ENCODE measurements at places on chromosomes 7 and 10. TPM values are rescaled to one million over a fixed set of nuclear protein-coding genes. Genes with fewer than 3 reads are reported as not detected.

- H3K4me1 ChIP-seq: no peaks in the 10 kb centered on the region
- DNase-seq: peak; percentile 94
- H3K27ac ChIP-seq: no peak overlapping the region
- no peaks in the 10 kb centered on the region for H3K36me3 ChIP-seq
- H3K27me3 ChIP-seq: no peaks in the 10 kb centered on the region
These were observed 104.4 kb upstream of the FGFR2 start for GRCh38 chr10:121702351-121703320.

- H3K27me3 ChIP-seq: no peaks in the 10 kb centered on the region
- no peak overlapping the region for H3K4me3 ChIP-seq
- DNase-seq: no peak
- no peaks in the 10 kb centered on the region for H3K4me1 ChIP-seq
- no peaks in the 10 kb centered on the region for H3K36me3 ChIP-seq
These were observed 421.3 kb downstream of the GFRA1 start for GRCh38 chr10:115851695-115852094.

- H3K36me3 ChIP-seq: no peaks in the 10 kb centered on the region
- peak overlapping the region; percentile 82 for H3K4me3 ChIP-seq
- peak overlapping the region; percentile 90 for H3K27ac ChIP-seq
- DNase-seq: no peak
- H3K27me3 ChIP-seq: no peaks in the 10 kb centered on the region
These were observed 1.7 kb downstream of the TES start for GRCh38 chr7:116211913-116212596.

- H3K27me3 ChIP-seq: peaks cover 11% of the 10 kb centered on the region
- H3K36me3 ChIP-seq: no peaks in the 10 kb centered on the region
- no peak for DNase-seq
- no peak overlapping the region for H3K4me3 ChIP-seq
- no peaks in the 10 kb centered on the region for H3K4me1 ChIP-seq
These were observed 11.3 kb upstream of the SMO start for GRCh38 chr7:129176916-129177710.

- no peak overlapping the region for H3K4me3 ChIP-seq
- H3K27me3 ChIP-seq: no peaks in the 10 kb centered on the region
- no peak overlapping the region for H3K27ac ChIP-seq
- H3K36me3 ChIP-seq: no peaks in the 10 kb centered on the region
- peaks cover 8% of the 10 kb centered on the region for H3K4me1 ChIP-seq
- peak; percentile 51 for DNase-seq
These were observed 10.5 kb downstream of the SKAP2 start for GRCh38 chr7:26853788-26854393.

GRCh38 chr7:139753693-139754111 is 24.1 kb downstream of the HIPK2 start:
- no peak for DNase-seq
- no peaks in the 10 kb centered on the region for H3K27me3 ChIP-seq
- no peak overlapping the region for H3K27ac ChIP-seq
- peaks cover 4% of the 10 kb centered on the region for H3K36me3 ChIP-seq
- peaks cover 4% of the 10 kb centered on the region for H3K4me1 ChIP-seq

GRCh38 chr10:22246680-22247391 is 29.0 kb upstream of the EBLN1 start:
- DNase-seq: peak; percentile 87
- no peaks in the 10 kb centered on the region for H3K36me3 ChIP-seq
- peaks cover 6% of the 10 kb centered on the region for H3K4me1 ChIP-seq
- H3K27me3 ChIP-seq: no peaks in the 10 kb centered on the region

DNA sequence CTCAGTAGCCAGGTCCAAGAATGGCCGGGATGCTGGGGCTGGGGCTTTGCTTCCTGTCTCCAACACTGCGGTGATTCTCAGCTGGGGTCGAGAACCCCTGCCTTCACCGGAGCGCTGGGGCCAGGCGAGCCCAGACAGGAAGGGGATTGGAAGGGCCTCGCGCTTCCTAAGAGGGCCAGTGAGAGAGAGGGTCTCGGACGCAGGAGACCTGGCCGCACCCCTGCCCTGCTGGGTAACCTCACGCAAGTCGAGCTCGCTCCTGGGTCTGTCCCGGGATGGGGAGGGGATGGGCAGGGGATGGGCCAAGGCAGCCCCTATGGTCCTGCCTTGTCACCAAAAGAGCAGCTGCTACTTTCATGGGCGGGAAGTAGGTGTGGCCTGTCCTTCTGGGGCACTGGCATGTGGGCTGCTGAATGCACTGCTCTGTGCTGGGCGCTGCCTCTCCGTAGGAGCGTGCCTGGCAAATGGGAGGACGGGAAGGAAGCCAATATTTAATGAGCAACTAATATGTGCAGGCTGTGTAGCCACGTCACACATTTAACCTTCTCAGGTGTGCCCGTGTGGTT is 20.0 kb downstream of the KCNK18 start:
- H3K4me1 ChIP-seq: no peaks in the 10 kb centered on the region
- H3K36me3 ChIP-seq: no peaks in the 10 kb centered on the region
- H3K27ac ChIP-seq: no peak overlapping the region

DNA sequence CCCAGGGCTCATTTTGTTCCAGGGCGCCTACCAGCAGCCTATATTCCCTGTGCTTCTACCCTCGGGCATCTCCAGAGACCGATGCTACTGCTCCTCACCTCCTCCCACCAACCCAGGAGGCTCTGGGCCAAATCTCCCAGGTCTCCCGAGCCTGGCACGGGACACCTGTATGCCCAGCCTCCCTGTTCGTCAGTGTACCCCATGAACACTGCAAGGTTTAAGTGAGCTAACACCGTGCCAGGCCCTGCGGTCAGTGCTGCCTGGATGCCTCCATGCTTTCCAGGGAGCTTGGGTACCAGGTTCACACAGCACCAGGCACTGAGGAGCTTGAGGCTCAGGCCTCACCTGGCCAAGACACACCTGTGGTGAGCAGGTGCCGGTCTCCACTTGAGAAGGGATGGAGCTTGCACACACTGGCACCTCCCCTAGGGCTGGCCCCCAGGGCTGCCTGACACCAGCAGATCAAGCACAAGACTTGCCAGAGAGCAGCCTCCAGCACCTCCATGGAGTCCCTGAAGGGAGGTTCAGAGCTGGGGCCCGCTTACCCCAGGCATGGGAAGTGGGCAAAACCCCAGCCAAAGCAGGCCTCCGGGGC is 80.3 kb downstream of the FAM53B start:
- no peak for DNase-seq
- no peak overlapping the region for H3K27ac ChIP-seq
- H3K27me3 ChIP-seq: no peaks in the 10 kb centered on the region
- no peaks in the 10 kb centered on the region for H3K36me3 ChIP-seq
- H3K4me1 ChIP-seq: no peaks in the 10 kb centered on the region

GRCh38 chr7:141609576-141609975 is 58.4 kb downstream of the AGK start:
- no peak overlapping the region for H3K27ac ChIP-seq
- no peaks in the 10 kb centered on the region for H3K4me1 ChIP-seq
- H3K36me3 ChIP-seq: no peaks in the 10 kb centered on the region
- H3K27me3 ChIP-seq: no peaks in the 10 kb centered on the region
- no peak for DNase-seq

- no peak overlapping the region for H3K27ac ChIP-seq
- H3K27me3 ChIP-seq: no peaks in the 10 kb centered on the region
- no peaks in the 10 kb centered on the region for H3K4me1 ChIP-seq
- H3K36me3 ChIP-seq: peaks cover 3% of the 10 kb centered on the region
- H3K4me3 ChIP-seq: no peak overlapping the region
These were observed 44.5 kb downstream of the LANCL2 start for GRCh38 chr7:55409482-55410225.

GRCh38 chr10:13847201-13847631 is 260.5 kb downstream of the PRPF18 start:
- no peak for DNase-seq
- H3K36me3 ChIP-seq: peaks cover 2% of the 10 kb centered on the region
- no peaks in the 10 kb centered on the region for H3K27me3 ChIP-seq

- H3K27ac ChIP-seq: no peak overlapping the region
- no peaks in the 10 kb centered on the region for H3K27me3 ChIP-seq
- H3K4me3 ChIP-seq: no peak overlapping the region
- no peaks in the 10 kb centered on the region for H3K36me3 ChIP-seq
- DNase-seq: no peak
These were observed 193.0 kb upstream of the KMT2E start for GRCh38 chr7:104820836-104821535.

GRCh38 chr10:44470784-44471183 is 85.9 kb upstream of the CXCL12 start:
- no peak overlapping the region for H3K4me3 ChIP-seq
- H3K4me1 ChIP-seq: no peaks in the 10 kb centered on the region
- H3K36me3 ChIP-seq: no peaks in the 10 kb centered on the region
- no peak for DNase-seq
- no peak overlapping the region for H3K27ac ChIP-seq

- no peak overlapping the region for H3K4me3 ChIP-seq
- H3K36me3 ChIP-seq: peaks cover 20% of the 10 kb centered on the region
- DNase-seq: no peak
- H3K27me3 ChIP-seq: no peaks in the 10 kb centered on the region
- no peaks in the 10 kb centered on the region for H3K4me1 ChIP-seq
These were observed 6.3 kb downstream of the POLR2J start for GRCh38 chr7:102472126-102473041.

DNA sequence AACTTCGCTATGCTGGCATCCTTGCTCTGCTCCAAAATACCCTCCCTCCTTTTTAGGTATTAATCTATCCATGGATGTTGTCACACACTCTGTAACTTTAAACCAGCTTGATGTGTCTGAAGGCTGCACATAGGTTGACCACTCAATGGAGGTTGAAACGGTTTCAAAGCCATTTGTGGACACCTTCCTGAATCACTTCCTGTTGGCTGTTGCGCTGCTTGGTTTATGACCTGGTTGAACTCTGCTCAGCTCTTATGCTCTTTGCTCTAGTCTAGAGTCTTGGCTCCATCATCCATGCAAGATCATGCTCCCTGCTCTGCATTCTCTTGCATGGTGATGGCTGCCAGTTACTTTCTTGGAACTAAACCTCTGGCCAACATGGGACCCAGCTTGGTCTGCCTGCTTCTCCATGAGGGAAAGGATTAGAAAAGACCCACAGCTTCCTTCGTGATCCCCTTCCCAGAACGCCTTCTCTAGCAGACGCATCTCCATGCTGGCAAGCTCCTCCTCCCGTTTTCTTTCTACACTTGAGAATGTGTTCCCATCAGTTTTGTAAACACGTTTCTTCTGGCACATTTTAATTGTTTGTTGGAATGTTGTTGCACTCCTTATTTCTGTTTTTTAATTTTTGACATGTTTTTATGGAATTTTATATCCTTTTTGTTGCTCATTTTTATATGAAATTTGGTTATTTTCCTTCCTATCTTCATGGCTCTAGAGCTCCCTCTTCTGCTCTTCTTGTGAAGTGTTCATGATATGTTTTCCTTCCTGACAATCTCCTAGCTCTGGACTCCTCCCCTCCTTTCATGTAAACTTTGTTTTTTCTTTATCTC is 149.8 kb downstream of the XPNPEP1 start:
- H3K4me1 ChIP-seq: no peaks in the 10 kb centered on the region
- no peak overlapping the region for H3K4me3 ChIP-seq
- no peaks in the 10 kb centered on the region for H3K27me3 ChIP-seq
- no peak overlapping the region for H3K27ac ChIP-seq

- H3K27ac ChIP-seq: no peak overlapping the region
- no peaks in the 10 kb centered on the region for H3K27me3 ChIP-seq
- H3K36me3 ChIP-seq: no peaks in the 10 kb centered on the region
- no peak overlapping the region for H3K4me3 ChIP-seq
These were observed 30.8 kb downstream of the ABI1 start for GRCh38 chr10:26829810-26830515.

GRCh38 chr7:74572301-74572979 is 85.1 kb upstream of the GTF2I start:
- no peak for DNase-seq
- no peaks in the 10 kb centered on the region for H3K27me3 ChIP-seq
- H3K36me3 ChIP-seq: no peaks in the 10 kb centered on the region
- H3K27ac ChIP-seq: no peak overlapping the region
- no peak overlapping the region for H3K4me3 ChIP-seq
- H3K4me1 ChIP-seq: no peaks in the 10 kb centered on the region

- H3K27ac ChIP-seq: no peak overlapping the region
- DNase-seq: no peak
- peaks cover 3% of the 10 kb centered on the region for H3K4me1 ChIP-seq
- H3K27me3 ChIP-seq: no peaks in the 10 kb centered on the region
- H3K36me3 ChIP-seq: no peaks in the 10 kb centered on the region
These were observed 183.6 kb downstream of the NRP1 start for GRCh38 chr10:33150889-33151288.

DNA sequence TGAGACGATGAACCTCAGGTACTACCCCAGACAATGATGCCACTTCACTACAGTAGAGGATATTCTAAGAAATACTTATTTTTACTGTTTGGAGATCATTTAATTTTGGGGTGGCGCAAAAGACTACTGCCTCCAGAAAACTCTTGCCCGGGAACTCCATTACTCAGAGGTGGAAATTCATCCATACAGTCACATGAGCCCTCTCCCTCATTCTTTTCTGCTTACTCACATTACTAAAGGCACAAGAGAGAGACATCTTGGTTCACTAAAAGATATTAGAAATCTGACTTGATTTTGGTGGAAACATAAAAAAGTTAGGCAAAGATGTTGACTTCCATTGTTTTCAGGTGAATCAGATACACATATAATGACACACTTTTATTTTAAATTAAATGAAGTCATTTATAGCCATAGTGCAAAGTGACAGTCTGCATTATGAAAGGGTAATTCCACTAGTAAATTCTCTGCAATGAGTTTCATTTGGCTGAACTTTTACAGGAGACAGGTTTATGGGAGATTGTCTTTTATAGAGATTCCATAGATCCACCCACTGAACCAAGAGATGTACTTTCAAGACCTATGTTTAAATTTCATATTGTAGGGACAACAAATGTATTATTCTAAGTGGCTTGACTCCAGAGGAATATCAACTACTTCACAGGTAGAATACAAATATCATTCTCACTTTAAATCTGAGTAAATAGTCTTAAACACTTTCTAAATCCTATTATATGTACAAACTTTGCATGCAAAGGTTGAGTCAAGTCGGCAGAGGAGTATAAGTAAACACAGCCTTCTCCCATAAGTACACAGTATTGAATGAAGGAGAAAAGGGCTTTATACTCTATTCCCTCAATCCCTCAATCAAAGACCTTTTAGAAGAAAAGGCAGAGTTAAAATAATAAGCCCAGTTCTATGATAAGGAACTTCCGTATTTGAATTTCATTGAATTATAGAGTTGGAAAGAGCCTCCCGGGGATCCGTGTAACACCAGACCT is 18.8 kb downstream of the NEBL start:
- H3K27me3 ChIP-seq: no peaks in the 10 kb centered on the region
- no peaks in the 10 kb centered on the region for H3K36me3 ChIP-seq
- H3K4me1 ChIP-seq: no peaks in the 10 kb centered on the region
- H3K4me3 ChIP-seq: no peak overlapping the region
- DNase-seq: peak; percentile 47
- no peak overlapping the region for H3K27ac ChIP-seq

GRCh38 chr10:122663516-122664130 is 36.0 kb downstream of the C10orf120 start:
- H3K36me3 ChIP-seq: no peaks in the 10 kb centered on the region
- H3K27ac ChIP-seq: no peak overlapping the region
- H3K4me3 ChIP-seq: no peak overlapping the region
- H3K27me3 ChIP-seq: no peaks in the 10 kb centered on the region
- H3K4me1 ChIP-seq: no peaks in the 10 kb centered on the region

- no peak for DNase-seq
- no peaks in the 10 kb centered on the region for H3K27me3 ChIP-seq
- no peaks in the 10 kb centered on the region for H3K36me3 ChIP-seq
- H3K27ac ChIP-seq: no peak overlapping the region
These were observed 322.0 kb downstream of the KCNMA1 start for GRCh38 chr10:77315496-77316129.

FXYD4 gene
- total RNA-seq: not detected

MALRD1 gene
- total RNA-seq: 1.7 TPM

NKX2-3 gene
- total RNA-seq: not detected

CPN1 gene
- total RNA-seq: not detected

NAT16 gene
- total RNA-seq: not detected

JAZF1 gene
- 4.6 TPM for total RNA-seq

PPP1R17 gene
- total RNA-seq: not detected

Data from fibroblast of lung (primary cell).